ENCODE measurements at places on chromosomes 6 and 20.
A peak's percentile ranks its signal among the peaks of the same experiment; 100 is the strongest.

GRCh38 chr6:40932366-40932765 is 106.7 kb downstream of the UNC5CL start:
- DNase-seq, result no peak

- no peak for DNase-seq
Measured at GRCh38 chr6:98875375-98875774, 41.0 kb downstream of the POU3F2 start.

GRCh38 chr20:48794360-48794759 is 33.4 kb downstream of the PREX1 start:
- DNase-seq, result peak; percentile 94

- no peak for DNase-seq
Measured at GRCh38 chr6:11770546-11771466, 7.8 kb downstream of the ADTRP start.

- DNase-seq, result no peak
Measured at GRCh38 chr20:61105395-61105794, 146.7 kb upstream of the CDH4 start.

DNA sequence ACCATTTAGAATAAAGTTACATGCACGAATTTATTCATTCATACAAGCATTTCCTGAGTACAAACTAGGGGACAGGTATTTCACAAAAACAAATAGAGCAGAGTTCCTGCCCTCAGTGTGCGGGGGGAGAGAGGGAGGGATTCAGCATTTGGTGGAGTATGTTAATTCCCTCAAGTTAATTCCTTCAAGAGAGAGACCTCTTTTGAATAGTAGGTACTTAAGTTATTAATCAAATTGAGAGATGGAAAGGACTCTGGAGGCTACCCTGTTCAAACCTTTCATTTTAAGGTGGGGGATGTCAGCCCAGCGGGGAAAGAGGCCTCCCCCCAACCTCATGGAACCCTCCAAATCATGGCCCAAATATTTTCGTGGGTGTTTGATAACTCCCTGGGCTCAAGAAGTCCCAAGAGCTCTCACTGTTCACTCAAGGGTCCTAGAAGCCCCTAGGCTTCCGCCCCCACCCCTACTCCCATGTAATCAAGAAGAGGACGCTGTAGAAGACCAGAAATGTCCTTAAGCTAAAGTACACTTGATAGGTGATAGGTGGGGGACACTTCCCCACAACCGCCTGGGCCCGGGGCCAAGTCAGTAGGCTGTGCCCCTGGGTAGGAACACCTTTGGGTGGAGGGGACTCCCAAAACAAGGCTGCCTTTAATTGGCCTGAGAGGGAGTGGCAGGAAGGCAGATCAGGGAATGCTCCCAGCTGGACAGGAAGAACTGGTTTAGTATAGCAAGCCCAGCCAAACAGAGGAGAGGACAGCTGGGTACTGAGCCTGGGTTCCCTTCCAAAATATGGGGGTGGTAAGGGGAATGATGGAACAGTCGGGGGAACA is 2.9 kb downstream of the SDC4 start:
- DNase-seq, result no peak

GRCh38 chr20:45857882-45858216 is 435 bp downstream of the ZSWIM3 start:
- no peak for DNase-seq

GRCh38 chr6:150981095-150981494 is 115.6 kb downstream of the MTHFD1L start:
- DNase-seq, result no peak

- DNase-seq, result no peak
Measured at GRCh38 chr20:63789836-63790571, 41.1 kb downstream of the ZBTB46 start.

DNA sequence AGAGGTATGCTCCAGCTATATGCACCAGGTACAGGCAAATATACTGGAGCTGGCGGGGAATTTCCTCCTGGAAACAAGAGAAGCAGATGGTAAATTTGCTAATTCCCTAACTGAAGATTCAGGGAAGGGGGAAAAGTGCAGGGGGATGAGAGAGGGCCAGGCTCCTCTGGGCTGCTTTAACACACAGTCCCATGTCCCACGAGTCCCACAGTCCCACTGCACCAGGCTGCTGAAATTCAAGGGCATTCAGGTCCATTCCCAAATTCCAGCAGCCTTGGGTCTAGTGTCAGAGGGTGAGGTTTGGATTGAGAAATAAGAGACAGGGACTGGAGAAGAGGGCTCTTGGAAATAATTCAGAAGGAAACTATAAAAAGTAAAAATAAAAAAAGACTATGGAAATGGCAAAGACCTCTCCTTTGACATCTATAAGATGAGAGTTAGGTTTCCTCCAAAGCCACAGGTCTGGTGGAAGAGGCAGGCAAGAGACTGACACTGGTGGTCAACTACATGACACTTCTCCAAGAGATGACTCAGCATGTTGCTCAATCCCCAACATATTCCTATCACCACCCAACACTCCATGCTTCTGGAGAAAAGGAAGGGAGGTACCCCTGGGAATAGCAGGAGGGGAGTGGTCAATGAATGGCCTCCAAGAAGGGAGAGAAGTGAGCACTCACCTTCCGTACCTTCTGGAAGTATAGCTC is 69.2 kb downstream of the TRAM2 start:
- no peak for DNase-seq

DNA sequence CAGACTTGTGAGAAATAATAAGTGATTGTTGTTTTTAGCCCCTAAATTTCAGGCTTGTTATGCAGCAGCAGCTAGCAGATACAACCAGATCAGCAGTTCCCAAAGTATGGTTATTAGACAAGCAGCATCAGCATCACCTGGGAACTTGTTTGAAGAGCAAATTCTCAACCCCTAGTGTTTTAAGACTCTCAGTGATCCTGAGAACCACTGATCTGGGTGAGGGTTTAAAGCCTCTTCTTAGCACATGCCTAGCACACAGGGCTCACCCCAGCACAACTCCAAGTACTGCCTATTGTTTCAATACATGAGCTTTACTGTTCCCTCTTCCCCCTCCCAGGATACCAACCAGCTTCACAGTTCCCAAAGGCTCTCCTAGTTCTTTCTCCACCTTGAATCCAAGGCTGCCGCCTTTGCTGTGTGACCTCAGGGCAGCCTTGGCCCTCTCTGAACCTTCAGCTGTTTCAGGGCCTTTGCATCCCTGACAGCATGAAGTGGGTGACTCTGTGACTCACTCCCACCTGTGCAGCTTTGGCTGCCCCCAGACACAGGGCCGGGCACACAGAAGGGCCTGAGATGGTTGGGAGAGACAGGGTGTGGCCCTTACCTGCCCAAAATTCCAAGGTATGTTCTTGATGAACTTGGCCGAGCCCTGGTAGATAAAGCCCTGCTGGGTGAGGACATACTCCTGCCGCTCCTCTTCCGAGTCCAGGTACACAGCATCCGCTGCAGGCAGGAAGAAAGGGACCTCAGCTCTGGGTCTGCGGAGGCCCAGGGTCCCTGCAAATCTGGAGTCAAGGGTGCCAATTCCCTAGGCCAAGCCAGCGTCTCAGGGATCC is 14.5 kb downstream of the TGM2 start:
- DNase-seq, result no peak

GRCh38 chr20:1896484-1897258 is 1.5 kb downstream of the SIRPA start:
- DNase-seq, result no peak

DNA sequence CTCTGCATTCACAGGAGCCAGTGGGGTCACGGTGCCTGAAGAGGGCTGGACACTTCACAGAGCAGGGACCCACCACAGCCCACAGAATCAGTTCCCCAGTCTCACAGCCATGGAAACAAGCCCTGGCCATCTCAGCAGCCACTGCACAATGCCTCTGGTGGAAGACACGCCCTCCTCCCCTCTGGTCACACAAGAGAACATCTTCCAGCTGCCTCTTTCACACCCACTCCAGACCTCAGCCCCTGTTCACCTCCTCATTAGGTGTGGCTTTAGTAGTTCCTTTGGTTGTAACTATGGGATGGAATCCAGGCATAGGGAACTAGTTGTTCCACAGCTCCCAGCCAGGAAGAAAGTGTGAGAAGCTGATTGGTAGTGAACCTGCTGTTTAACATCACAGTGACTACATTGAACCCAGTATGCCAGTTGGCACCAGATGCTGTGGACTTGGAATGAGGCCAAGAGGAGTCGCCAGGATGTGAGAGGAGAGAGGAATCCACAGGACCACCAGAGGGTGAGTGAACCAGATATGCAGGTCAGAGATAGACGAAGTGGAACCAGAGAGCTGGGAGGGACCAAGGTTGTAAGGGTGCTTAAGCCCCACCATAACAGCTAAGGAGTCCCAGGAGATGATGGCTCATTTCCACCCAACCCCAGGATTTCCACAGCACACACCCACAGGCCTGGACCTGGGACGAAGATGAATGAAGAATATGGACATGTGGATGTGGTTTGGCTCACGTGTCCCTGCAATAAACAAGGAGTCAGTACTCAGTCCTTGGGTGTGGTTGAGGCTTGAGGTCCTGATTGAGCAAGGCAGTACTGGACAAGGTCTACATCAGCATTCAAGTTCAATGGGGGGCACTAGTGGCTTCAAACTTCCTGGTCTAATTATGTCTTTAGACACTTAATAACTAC is 8.8 kb upstream of the BTN3A3 start:
- DNase-seq, result peak; percentile 32

- DNase-seq, result no peak
Measured at GRCh38 chr6:39091220-39091619, 23.8 kb downstream of the SAYSD1 start.

- no peak for DNase-seq
Measured at GRCh38 chr20:47181056-47181862, 175.2 kb downstream of the ZMYND8 start.

DNA sequence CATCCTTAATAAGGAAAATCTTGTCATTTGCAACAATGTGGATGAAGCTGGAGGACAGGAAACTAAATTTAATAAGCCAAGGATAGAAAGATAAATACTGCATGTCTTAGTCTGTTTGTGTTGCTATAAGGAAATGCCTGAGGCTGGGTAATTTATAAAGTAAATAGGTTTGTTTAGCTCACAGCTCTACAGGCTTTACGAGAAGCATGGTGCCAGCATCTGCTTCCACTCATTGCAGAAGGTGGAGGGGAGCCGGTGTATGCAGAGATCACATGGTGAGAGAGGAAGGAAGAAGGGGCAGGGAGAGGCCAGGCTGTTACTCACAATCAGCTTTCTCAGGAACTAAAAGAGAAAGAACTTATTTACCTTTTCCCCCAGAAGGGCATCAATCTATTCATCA is 118.9 kb upstream of the SMLR1 start:
- no peak for DNase-seq

DNA sequence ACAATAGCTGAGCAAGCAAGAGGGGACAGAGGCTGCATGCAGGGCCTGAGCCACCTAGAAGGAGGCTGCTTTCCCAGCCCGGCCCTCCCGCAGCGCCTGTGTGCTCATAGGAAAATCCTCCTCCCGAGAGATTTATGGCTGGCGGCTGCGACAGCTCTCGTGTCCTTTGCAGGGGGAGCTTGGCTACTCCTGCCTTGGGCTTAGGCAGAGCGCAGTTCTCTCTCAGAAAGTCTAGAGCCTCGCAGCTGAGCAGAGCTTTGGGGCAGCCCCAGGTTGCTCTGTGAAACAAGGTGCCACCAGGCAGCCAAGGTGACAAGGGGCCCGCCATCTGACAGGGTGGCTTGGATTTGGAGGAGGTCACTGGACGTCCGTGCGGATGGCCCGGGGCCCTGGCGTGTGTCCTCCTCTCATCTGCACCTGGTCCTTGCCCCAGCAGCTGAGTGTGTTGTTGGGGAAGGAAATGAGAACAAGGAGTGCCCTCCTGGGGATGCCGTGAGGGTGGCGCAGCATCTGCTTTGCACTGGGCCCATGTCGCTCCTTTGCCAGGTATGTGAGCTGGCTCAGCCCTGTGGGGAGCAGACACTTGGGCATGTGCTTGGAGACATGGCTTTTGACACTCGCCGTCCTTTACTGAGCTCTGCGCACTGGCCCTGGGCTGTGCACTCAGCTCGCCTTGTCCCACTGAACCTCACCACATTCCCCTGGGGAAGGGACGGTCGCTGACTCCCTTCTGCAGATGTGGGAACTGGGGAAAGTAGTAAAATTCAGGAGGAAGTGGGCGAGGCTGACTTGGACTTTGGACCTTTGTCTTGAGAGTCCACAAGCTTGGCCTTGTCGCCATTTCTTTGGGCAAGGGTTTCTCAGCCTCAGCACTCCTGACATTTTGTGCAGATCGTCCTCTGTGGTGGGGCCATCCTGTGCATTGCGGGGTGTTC is 41.9 kb downstream of the EDN3 start:
- no peak for DNase-seq

- DNase-seq, result no peak
Measured at GRCh38 chr6:81842254-81842653, 89.8 kb upstream of the TENT5A start.

- no peak for DNase-seq
Measured at GRCh38 chr6:132481189-132481588, 31.7 kb downstream of the STX7 start.

- DNase-seq, result no peak
Measured at GRCh38 chr20:41178904-41179432, 41.6 kb downstream of the PLCG1 start.

DNA sequence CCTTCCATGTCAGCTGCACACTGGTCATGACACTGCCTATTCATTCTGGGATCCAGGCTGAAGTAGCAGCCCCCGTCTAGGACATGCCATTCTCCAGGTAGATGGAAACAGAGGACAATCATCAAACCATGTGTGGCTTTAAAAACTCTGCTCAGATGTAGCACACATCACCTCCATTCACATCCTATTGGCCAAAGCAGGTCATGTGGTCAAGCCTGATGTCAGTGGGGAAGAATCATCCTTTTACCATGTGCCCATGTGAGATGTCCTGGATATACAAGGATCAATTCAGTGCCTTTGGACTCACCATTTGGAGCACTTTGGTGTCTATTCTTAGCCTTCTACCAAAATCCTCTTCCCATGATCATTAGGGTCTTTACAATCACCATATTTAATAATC is 99.5 kb downstream of the CDC5L start:
- DNase-seq, result no peak

- no peak for DNase-seq
Measured at GRCh38 chr6:91447081-91447480, 860.2 kb upstream of the MAP3K7 start.

DNA sequence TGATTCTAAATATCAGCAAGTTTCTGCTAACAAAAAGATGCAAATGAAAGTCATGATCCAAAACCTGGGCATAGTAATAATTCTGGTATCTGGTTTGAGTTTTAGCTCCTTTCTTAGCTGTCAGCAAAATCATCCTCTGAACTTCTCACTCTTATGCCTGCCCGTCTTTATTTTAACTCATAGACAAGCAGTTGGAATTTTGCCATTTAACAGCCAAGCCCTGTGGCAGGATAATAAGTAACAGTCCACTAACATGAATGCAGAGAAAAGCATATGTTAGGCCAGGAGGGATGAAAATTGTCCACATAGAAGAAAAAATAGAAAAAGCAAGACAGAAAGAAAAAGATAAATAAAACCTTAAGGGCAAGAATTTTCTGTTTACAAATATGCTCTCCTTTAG is 170.0 kb upstream of the LAMA2 start:
- DNase-seq, result no peak

GRCh38 chr6:43455531-43456428 is at the start of gene DLK2:
DLK2 (minus strand) TSS chr6:43455548; CDS start chr6:43454825, 723 bp downstream.
- DNase-seq, result peak; percentile 33

- DNase-seq, result no peak
Measured at GRCh38 chr20:46119028-46119546, 973 bp downstream of the CD40 start.

Data from spinal cord (tissue), 10 donors.